Common myeloid progenitor, CD34-positive (primary cell): ENCODE measurements at places on chromosomes 3 and 15.
A peak's percentile ranks its signal among the peaks of the same experiment; 100 is the strongest.

DNA sequence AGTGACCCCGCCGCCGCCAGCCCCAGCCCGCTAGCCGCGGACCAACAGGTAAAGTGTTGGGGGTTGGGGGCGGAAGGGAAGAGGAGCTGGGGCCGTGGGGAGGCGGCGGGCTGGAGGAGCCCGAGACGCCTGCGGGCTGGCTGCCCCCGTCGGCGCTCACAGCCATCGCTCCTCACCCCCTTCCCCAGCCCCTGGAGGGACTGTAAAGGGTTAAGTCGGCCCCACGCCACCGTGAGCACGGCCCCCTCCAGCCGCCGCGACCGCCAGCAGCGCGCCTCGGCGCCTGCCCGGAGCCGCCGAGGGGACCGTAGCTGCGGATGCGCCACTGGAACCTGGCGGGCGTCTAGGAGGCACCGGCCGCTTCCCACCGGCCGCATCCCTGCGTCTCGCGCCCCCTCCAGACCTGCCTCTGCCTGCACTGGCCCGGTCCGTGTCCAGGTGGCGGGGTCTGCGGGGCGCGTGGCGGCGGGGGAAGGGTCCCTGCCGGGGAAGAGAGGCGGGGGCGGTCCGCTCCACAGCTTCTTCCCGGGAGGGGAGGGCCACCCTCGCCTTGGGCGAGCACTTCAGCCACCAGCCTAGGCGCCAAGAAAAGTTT is 522 bp downstream of the MED12L start:
- DNase-seq = no peak

- no peak for DNase-seq
These were observed 220.9 kb upstream of the NANOGP8 start for GRCh38 chr15:35305946-35306345.

- no peak for DNase-seq
These were observed 442.6 kb upstream of the THRB start for GRCh38 chr3:24937228-24937627.

- no peak for DNase-seq
These were observed 206.4 kb upstream of the P2RY1 start for GRCh38 chr3:152628496-152628895.

- no peak for DNase-seq
These were observed 543.7 kb upstream of the ADAMTS9 start for GRCh38 chr3:65231544-65231943.

GRCh38 chr3:132804498-132804897 is 82.3 kb upstream of the NPHP3 start:
- no peak for DNase-seq

DNA sequence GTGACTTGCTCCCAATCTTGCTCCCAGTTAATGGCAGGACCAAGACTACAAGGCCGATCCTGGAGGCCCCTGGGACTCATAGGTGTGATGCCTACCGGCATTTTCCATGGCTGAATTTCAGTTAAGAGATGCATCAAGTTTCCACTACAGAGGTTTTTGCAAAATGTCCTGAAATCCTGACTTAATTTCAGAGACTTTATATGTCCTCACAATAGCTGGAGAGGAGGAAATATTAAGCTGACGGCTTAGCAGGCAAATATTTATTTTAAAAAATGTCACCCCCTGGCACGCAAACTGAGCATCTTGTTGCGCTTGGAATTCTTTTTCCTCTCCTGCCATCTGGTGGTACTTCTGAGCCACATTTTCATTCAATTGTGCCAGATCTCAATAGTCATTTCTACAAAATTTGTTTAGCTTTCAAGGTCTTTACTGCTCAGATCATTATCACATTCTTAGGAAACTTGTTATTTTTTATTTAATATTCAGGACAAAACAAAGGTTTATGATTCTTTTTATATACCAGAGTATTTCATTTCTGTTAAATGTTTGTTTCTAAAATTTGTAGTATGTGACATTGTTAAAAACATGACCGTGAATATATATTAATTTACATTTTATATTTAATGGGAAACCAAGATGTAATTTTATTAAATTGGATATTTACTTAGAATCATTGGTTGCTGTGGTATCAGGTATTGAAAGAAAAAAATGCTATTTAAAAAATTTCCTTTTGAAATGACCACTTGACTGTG is 189.2 kb upstream of the THRB start:
- DNase-seq = peak; percentile 86

DNA sequence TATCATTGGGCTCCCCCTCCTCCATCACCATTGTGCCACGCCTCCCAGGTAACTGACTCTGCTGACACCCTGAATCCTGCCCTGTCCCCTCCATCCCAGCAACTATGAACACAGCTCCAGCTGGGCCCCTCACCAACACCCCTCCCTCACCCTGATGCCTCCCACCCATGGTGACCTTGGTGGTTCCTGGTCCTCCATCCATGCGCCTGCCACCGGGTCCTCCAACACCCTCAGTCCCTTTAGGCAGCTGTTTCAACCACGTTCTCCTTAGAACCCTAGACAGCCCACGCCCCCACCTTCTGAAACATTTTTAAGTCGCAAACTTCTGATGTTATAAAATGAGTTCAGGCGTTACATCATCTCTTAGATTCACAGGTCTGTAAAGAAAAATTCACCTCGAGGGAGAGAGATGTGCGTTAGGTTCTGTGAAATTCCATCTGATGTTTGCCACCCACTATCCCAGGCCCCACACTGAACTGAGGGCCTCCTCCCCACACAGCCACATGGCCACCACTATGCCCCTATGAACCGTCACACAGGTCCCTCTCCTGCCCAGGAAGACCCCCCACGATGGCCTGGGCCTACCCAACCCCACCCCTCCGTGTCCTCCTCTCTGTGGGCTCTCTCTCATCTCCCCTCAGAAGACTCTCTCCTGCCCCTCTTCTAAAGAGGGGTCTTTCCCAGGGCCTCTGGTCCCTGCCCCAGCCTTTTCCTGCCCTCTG is 29.8 kb downstream of the PCSK6 start:
- no peak for DNase-seq

DNA sequence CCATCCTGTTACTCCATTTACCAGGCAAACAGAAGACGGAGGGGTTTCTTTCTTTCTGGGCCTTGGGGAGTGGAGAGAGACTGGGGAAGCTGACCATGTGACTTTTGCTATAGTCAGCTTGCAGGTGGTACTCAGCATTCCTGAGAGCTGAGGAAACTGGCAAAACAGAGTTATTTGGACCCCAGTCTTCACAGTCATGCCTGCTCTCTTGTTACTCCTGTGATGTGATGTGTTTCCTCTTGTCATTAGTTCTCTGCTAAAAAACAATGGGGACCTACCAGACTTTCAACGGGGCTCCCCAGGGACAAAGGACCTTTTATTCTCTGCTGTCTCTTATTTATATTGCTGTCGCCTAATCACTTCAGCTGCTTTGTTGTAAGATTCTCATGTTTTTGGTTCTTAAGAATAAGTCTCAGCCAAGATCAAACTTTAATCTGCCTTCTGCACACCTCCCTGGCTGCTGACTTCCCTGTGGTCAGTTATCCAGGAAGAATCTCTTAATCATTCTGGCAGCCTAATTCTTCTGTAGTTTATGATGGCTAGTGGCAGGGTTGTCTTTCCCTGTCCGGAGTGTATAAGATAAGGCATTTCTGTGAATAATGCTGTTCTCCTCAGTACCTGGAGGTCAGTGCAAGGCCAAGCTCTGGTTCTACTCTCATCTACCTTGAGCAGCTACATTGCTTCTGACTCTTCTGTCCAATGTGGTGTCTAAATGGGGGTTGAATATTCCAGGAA is 8.8 kb downstream of the STARD9 start:
- DNase-seq = peak; percentile 50

GRCh38 chr15:41476416-41477048 is 17.1 kb upstream of the ITPKA start:
- DNase-seq = no peak

DNA sequence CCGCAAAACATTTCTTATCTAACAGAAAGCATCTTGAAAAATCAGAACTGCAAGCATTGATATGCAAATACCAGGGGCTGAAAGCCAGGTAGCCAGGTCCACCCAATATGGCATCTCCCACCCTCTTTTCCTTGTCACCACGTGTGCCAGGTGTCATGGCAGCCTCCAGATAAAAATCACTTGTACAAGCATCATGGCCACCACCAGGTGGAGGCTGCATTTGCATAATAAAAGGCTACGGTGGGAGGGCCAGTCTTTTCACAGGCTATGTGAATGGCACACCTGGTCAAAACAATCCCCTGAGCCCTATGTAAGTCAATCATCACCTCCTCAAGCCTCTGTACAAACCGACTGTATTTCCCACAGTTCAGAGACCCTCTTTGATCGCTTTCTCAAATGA is 1233.1 kb upstream of the ALCAM start:
- DNase-seq = no peak

DNA sequence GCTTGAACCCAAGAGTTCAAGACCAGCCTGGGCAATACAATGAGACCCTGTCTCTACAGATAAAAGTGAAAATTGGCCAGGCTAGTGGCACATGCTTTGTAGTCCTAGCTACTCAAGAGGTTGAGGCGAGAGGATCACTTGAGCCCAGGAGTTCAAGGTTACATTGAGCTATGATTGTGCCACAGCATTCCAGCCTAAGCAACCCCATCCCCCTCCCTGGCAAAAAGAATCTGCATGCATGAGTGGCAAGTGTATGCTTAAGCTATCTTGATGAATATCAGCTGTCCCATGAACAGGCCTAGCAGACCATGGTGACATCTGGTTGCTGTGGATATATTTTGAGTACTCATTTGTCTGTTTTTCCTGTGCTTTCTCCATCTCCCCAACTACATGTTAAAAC is 4.7 kb downstream of the ATRIP start:
- DNase-seq = no peak

- DNase-seq = no peak
These were observed 225.9 kb downstream of the CDIN1 start for GRCh38 chr15:36805278-36805677.

DNA sequence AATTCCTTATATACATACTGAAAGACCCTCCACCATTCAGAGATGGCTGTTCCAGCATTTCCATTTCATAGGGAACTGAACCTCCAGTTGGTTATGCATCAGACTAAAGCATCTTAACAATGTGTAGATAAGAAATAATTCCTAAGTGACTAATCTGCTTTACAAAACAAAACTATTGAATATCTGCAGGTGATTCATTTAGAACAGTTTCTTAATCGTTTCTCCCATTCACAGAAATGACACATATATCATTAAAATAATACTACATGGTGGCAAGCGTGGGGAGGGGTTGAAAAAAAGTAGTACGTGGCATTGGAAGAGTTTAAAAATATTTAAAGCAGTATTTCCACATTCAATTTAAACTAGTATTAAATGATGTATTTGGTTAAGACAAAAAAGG is 19.5 kb downstream of the COPS2 start:
- no peak for DNase-seq

GRCh38 chr3:134621854-134622253 is 29.0 kb downstream of the KY start:
- DNase-seq = peak; percentile 88

DNA sequence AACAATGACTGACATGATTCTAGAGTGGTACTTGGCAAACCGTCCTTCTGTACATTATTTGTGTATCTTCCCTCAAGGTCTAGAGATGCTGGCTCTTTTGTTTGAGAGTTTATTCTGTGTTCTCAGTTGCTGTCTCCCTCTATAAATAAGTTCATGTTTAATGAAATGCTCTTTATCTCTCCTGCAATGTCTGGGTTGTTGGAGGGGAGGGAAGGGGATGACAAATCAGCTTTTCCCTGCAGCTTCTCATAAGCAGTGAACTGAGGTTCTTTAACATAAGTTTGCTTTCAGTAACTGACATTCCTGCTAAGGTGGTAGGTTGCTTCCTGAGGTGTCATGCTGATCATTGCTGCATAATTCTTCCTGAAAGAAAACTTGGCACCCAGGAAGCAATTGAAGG is 21.8 kb downstream of the ITPR1 start:
- no peak for DNase-seq

GRCh38 chr3:4821975-4822374 is 157.3 kb upstream of the BHLHE40 start:
- DNase-seq = no peak

DNA sequence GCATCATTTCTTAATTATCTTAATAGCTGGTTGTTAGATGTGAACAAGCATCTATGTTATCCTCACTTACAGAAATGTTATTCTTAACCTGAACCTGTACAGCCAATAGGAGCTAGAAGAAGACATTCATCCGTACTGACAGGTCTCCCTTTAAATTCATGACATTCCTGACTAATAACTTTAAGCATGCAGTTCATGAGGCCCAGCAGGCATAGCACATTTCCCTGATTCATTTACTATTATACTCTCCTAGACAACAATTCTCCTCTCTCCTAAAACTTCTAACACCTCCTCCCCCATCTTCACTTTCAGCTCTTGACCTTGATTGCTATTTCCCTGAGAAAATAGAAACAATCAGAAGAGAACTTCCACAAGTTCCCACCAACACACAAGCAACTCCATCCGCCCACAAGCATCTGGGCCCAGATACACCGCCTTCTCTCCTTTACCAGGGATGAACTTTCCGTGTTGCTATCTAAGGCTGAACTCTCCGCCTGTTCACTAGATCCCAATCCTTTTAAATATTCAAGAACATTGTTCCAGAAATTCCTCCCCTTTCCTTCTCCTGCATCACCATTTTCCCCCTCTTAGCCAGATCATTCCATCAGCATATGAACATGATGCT is 62.9 kb upstream of the SPRED1 start:
- DNase-seq = no peak

- DNase-seq = no peak
These were observed 47.4 kb downstream of the ERICH6 start for GRCh38 chr3:150656316-150656715.

GRCh38 chr3:40200692-40201316 is 108.7 kb upstream of the EIF1B start:
- DNase-seq = peak; percentile 36

DNA sequence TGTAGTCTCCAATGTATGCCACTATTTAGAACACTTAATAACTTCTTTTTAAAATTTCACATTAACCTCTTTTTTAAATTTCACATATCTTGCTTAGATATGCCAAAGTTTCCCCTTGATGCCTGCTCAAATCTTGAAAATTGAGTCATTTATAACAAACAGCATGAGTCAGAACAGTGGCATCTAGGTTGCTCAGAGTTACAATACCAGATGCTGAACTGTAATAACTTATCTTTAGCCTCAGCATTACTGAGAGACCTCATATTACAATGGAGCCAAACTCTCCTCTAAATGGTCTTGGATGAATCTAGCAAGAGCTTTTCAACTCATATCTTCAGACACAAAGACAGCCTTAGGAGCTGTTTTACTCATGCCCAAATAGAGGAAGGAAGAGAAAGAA is 439.3 kb upstream of the ARPP21 start:
- no peak for DNase-seq

DNA sequence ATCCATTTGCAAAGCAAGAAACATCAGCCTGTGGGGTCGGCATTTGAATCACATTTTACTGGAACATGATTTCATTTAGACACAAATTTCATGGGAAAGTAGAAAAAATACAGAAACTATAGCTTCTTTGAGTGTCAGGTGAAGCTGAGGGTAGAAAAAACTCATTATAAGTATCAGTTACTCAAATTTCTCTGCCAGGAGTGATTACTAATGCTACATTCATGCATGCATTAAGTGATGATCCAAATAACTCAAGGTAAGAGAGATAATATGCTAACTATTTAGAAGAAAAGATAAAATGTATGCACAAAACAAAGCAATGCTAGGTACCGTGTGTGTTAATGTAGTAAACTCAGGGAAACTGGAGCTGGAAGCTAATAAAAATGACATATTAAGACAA is 406.0 kb downstream of the GAP43 start:
- no peak for DNase-seq

- DNase-seq = no peak
These were observed 1.9 kb upstream of the DPPA4 start for GRCh38 chr3:109339197-109339596.

- DNase-seq = no peak
These were observed 54.6 kb downstream of the EMC4 start for GRCh38 chr15:34279368-34279767.

GRCh38 chr3:66795365-66795764 is 202.7 kb upstream of the KBTBD8 start:
- DNase-seq = no peak

GRCh38 chr15:71448688-71449114 is 333.4 kb downstream of the THSD4 start:
- DNase-seq = peak; percentile 30
